A549 treated with Hydrocortisone at 1 μM for 4 hours (cell line): ENCODE measurements at places on chromosomes 6 and 20. TPM values are rescaled to one million over a fixed set of nuclear protein-coding genes. Genes with fewer than 3 reads are reported as not detected.

Gene NKX2-4
- 0.05 TPM in 1 of 5 replicates, not detected in the others for total RNA-seq

Gene DEFB124
- total RNA-seq, result 0.38 to 1.1 TPM (median 0.76 TPM) in 3 of 5 replicates, not detected in the others

Gene SLPI
- total RNA-seq, result 8.8 to 15.1 TPM (median 11.1 TPM) in 5 replicates

Gene LSM2
- 42.7 to 66.2 TPM (median 59.0 TPM) in 5 replicates for total RNA-seq

Gene RBPJL
- not detected in 5 replicates for total RNA-seq

Gene EYA2
- 2.0 to 2.6 TPM (median 2.4 TPM) in 5 replicates for total RNA-seq

Gene HCK
- 0.09 to 0.13 TPM (median 0.11 TPM) in 5 replicates for total RNA-seq

Gene DSP
- 31.5 to 60.6 TPM (median 41.5 TPM) in 5 replicates for total RNA-seq

Gene TMEM242
- total RNA-seq, result 5.6 to 7.6 TPM (median 6.8 TPM) in 5 replicates
